ENCODE measurements at places on chromosomes 5 and 9. TPM values are rescaled to one million over a fixed set of nuclear protein-coding genes. Genes with fewer than 3 reads are reported as not detected.

Gene ANKRD31
- total RNA-seq, result 0.11 TPM

Gene PCDHB10
- 0.12 TPM for total RNA-seq

Gene QRFP
- total RNA-seq, result not detected

Gene PALM2AKAP2
- total RNA-seq, result 20.4 TPM

Gene ACSL6
- total RNA-seq, result not detected

Gene PCDHGB1
- total RNA-seq, result 0.44 TPM

Gene FSD1L
- total RNA-seq, result 9.9 TPM

Gene AHRR
- total RNA-seq, result 26.7 TPM

Gene NTNG2
- total RNA-seq, result 3.5 TPM

Gene PCDHAC2
- total RNA-seq, result 1.9 TPM

Gene ORM1
- not detected for total RNA-seq

Gene LECT2
- not detected for total RNA-seq

Gene DRD1
- total RNA-seq, result not detected

Gene GTF3C5
- 31.7 TPM for total RNA-seq

Gene PRSS3
- 22.4 TPM for total RNA-seq

Gene SPOUT1
- total RNA-seq, result 20.2 TPM

Gene ATOX1
- total RNA-seq, result 54.6 TPM

Gene MSX2
- 0.66 TPM for total RNA-seq

Gene CCDC180
- 4.5 TPM for total RNA-seq

Gene MSMP
- total RNA-seq, result not detected

Data from uterine smooth muscle cell (primary cell).